ENCODE measurements at places on chromosomes 5 and 9.

DNA sequence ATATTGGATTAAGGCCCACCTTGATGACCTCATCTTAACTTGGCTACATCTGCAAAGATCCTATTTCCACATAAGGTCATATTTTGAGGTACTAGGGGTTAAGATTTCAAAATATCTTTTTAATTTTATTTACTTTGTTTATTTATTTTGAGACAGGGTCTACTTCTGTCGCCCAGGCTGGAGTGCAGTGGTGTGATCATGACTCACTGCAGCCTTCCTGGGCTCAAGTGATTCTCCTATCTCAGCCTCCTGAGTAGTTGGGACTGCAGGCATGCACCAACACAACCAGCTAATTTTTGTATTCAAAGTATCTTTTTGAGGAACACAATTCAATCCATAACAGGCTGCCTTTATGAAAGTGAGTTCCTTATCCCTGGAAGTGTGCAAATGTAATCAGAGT is 212.3 kb downstream of the PALM2AKAP2 start:
- no peak for DNase-seq

DNA sequence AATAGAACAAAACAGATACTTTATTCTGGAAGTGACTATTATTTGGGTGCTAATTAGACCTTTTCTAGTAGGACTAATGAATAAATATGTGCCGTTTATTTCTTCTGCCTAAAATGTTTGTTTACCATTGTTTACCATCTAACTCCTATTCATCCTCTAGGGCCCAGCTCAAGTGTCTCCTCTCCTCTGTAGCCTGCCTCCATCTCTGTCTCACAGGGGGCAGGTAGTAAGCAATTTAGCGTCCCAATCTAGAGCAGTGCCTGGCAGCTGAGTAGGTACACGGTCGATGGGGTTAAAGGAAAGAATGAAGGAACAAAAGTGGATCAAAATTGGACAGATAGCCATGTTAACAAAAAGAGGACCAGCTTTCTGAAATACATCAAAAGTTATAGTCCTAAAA is 230.9 kb downstream of the SLF1 start:
- no peak for DNase-seq

DNA sequence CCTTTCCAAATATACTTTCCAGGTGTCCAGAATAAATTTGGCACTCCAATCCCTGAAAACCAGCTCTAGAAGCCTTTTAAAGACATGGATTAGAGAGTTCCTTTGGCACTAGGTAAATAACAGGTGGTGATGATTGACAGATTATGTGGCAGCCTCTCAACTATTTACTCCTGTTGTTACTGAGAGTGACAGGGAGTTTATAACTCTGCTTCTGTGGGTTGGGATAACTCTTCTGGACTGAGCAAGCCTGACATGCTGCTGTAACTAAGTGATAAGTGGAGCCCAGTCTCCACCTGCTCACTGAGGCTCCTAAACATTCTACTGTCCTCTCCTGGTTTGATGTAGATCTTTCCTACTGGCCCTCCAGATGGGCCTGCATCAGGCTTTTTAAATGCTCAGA is 693.2 kb upstream of the FTMT start:
- no peak for DNase-seq

DNA sequence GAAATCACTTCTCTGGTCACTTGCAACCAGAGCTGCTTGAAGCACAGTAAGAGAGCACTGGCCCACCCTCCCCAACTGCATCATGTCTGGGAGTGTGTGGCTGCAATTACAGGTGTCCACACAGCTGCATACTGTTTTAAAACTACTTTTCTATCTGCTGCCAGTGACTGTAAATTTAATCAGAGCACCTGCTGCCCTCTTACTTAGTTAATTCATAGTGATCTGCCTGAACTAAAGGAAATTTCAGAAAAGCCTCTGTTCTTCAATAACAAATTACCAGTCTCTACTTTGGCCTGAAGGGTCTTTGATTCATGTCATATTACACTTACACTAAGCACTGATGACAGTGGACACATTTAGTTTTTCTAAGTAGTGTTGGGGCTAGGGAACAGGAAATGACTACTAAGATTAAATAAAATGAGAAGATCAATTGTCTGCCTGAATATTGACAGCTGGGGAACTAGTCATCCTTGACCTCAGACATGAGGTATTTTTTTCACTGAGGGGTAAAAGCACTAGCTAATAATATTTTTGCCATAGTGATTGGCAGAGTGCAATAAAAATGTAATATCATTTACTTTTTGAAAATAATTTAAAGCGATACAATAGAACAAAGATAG is 788.9 kb upstream of the GRAMD2B start:
- DNase-seq: no peak

GRCh38 chr5:180213256-180213600 is 4.2 kb upstream of the RASGEF1C start:
- no peak for DNase-seq

- no peak for DNase-seq
Observed at GRCh38 chr5:132044207-132044606, 16.2 kb upstream of the IL3 start.

- DNase-seq: no peak
Observed at GRCh38 chr9:38196714-38197113, 127.7 kb upstream of the SHB start.

GRCh38 chr9:126457175-126457547 is 130.5 kb downstream of the MVB12B start:
- DNase-seq: no peak

DNA sequence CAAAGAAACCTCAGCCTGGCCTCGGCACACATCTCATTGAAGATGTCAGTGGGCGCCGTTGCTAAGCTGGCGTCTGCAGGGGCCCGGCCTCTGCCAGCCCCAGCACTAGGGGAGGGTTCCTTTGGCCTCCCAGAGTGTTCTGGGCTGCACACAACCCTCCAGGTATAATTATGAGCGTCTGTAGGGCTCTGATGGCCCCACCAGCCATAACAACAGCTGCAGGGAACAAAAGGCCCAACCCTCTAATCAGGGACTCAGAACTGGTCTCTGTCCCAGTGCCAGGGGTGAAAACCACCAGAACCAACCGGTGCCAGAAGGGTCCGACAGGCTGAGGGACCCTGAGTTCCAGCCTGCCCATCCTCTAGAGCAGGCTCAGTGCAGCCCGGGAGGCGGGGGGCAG is 39.5 kb upstream of the SLC12A7 start:
- no peak for DNase-seq

DNA sequence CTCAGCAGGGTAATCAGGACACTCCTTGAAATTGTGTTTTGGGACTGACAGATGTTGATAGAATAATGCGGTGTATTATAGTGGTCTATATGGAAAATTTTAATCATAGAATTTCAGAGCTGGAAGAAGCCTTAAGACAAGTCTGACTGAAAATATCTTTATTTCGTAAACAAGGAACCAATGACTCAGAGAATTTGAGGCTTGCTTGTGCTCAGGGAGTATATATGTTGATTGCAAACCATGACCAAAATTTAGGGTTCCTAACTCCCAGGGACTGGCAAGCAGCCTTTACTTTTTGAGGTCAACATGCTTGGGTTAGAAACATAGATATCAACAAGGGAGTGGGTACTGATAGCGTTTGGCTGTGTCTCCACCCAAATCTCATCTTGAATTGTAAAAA is 287.2 kb downstream of the CD180 start:
- no peak for DNase-seq

DNA sequence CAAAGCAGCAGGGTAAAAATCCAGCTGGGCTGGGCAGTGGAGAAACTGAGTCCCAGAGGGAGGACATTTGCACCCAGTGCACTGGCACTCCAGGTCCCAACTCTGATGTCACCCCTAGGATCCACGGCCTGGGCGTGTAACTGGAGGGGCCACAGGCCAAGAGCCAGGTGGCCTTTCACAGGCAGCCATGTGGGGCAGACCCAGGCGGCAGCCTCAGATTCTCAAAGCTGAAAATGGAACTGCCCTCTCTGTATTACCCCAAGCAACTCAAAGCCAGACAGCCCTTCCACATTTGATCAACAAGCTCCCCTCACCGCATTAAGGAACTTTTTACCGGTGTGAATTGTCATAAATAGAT is 46.7 kb downstream of the RASGEF1C start:
- DNase-seq: no peak

DNA sequence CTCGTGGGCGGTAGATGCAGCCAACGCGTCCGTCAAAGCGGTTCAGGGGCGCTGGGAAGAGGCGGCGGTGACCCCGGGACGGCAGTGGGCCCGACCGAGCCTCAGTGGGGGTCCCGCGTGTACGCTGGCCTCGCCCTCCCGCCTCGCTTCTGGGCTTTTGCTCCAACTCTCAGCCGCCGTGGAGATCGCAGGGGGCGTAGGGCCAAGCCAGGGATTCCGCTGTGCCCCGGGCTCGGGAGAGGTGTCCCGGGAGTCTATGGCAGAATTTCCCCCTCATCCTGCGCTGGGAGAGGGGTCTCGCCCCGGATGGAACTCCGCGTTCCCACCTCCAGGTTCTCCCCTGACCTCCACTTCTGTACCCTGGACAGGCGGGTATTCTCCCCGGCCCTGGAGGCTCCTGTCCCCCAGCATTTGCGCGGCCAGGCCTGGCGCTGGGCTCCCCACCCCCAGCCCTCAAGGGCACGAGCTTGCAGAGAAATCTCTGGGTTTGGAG is 131.9 kb downstream of the MRPL36 start:
- DNase-seq: no peak

GRCh38 chr5:92981001-92981400 is 600.0 kb downstream of the NR2F1-AS1 start:
- no peak for DNase-seq

- DNase-seq: no peak
Observed at GRCh38 chr5:161283296-161283695, 263.2 kb downstream of the GABRB2 start.

DNA sequence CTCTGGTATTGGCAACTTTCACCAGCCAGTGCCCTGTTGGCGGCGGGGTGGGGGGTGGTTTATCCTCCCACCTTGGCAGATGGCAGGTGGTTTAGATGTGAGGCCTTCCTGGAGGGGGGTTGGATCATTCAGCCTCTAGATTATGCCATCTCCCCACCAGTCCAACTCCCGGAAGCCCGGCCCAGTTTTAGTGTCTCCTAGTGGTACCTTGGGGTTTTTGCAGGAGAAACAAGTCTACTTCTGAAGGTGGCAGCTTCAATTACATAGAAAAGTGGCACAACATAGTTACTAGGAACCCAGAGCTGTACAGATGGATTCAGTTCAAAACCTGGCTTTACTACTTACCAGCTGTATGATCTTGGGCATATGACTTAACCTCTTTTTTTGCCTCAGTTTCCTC is 11.3 kb downstream of the PRLR start:
- no peak for DNase-seq

DNA sequence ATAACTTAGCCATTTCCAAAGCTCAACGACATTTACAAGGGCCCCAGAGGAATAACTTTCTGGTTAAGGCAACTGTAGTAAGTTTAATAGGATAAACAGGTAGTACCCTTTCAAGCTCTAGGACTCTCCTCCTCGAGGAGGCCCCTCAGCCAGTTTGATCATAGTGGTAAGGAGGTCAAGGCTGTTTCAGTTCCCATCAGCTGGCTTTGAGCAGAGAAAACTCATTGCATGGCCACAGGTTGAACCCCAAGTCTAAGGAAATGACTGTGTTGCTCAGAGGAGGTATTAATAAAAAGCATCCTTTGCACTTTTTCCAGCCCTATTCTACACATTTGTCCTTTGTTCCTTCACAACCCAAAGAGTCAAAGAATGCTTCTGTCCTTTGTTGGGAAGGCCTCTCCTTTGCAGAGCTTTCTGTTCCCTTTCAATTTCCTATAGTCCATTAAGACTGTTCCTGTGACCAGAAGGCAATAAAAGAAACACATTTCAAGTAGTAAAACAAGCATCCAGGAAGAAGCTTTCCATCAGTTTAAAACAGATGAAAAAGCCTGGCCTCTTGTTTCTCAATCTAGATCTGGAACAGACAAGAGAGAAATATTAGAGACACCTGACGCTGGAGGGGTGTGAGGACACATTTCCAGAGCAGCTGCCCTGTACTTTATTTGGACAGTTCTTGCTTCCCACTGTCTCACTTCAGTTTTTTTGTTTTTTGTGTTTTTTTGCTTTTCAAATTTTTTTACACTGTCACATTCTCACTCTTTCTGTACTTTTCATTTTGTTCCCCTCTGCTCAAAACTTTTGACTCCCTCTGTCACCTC is 54.1 kb downstream of the PRRC1 start:
- no peak for DNase-seq

GRCh38 chr5:42583322-42583721 is 160.1 kb downstream of the GHR start:
- DNase-seq: no peak

- no peak for DNase-seq
Observed at GRCh38 chr9:974996-975739, 1.3 kb upstream of the DMRT3 start.

GRCh38 chr5:5665225-5666075 is 243.0 kb downstream of the ICE1 start:
- no peak for DNase-seq

DNA sequence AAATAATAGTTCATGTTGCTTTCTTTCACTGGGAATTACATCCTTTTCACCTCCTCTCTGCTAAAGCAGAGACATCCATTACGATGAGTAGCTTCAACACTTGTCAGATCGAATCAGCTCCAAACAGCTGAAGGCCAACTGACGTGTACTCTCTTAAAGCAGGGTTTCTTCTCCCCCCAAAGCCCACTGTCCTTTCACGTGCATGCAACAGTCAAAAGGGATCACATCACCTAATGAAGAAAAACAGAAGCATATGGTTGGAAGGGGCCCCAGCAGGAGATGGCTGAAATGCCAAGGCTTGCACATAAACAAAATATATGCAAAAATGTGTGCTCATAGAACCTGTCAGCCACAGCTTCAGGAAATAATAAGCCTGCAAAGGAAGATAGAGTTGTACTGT is 421.6 kb downstream of the ANXA1 start:
- DNase-seq: no peak

- no peak for DNase-seq
Observed at GRCh38 chr9:12718482-12719026, 25.4 kb downstream of the TYRP1 start.

GRCh38 chr9:115142517-115143270 is 24.7 kb upstream of the TNC start:
- DNase-seq: no peak

DNA sequence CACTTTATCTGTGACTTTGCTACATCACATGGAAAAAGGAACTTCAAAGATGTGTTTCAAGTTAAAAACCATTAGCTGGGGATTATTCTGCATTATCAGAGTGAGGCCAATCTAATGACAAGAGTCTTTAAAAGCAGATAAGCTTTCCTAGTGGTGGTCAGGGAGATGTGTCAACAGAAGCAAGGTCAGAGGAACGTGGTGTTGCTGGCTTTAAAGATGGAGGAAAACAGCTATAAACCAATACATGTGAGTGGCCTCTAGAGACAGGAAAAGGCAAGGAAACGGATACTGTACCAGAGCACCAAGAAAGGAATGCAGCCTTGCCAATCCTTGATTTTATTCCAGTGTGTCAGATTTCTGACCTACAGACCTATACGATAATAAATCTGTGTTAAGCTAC is 204.2 kb downstream of the TAF11L14 start:
- no peak for DNase-seq

DNA sequence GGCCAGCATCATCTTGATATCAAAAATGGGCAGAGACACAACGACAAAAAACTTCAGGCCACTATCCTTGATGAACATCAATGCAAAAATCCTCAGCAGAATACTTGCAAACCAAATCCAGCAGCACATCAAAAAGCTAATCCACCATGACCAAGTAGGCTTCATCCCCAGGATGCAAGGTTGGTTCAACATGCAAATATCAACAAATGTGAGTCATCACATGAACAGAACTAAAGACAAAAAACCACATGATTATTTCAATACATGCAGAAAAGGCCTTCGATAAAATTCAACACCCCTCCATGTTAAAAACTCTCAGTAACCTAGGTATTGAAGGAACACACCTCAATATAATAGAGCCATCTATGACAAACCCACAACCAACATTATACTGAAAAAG is 8.5 kb downstream of the MTREX start:
- DNase-seq: no peak

- no peak for DNase-seq
Observed at GRCh38 chr9:2761424-2761823, 44.1 kb downstream of the KCNV2 start.
